Karpas-422 (cell line): ENCODE measurements at places on chromosomes 1 and 21. TPM values are rescaled to one million over a fixed set of nuclear protein-coding genes. Genes with fewer than 3 reads are reported as not detected.

Gene KCNJ9
- total RNA-seq: not detected in 2 replicates

Gene SLC44A3
- not detected in 2 replicates for total RNA-seq

Gene ARPC5
- total RNA-seq: 93.3 and 238 TPM in 2 replicates

Gene MAN1C1
- not detected in 2 replicates for total RNA-seq

GRCh38 chr1:66739401-66740157 is 12.7 kb upstream of the DYNLT5 start:
- DNase-seq: no peak

- peak; percentile 80 for DNase-seq
Observed at GRCh38 chr1:217048104-217048707, 325.0 kb upstream of the ESRRG start.

DNA sequence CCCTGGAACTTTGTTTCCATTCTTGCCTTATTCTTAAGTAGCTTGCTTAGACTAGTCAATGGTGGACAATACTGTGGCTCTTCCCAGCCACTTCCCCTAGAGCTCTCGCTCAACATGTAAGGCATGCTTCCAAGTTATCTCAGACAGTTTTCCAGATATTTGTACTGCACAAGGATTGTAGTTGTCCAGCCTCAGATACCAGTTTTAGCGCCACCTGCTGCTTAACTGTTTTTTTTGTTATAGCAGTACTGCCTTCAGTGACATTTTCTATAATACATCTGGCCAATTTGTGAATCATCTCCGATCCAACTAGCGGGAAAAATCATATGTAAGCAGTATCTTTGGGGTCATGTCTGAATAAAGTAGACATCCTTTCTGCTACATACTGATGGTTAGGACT is 346.7 kb upstream of the ADGRL4 start:
- DNase-seq: peak; percentile 43
